ENCODE measurements at places on chromosomes 12 and 14.

GRCh38 chr14:91138511-91139359, 24.9 kb downstream of the DGLUCY start:
- no peak for DNase-seq

GRCh38 chr14:56207626-56208292, 89.5 kb downstream of the PELI2 start:
- DNase-seq = no peak

- no peak for DNase-seq
These were observed 103.0 kb downstream of the VCPKMT start for GRCh38 chr14:50013198-50013918.

GRCh38 chr14:21202463-21203358, 46.8 kb upstream of the OR5AU1 start:
- DNase-seq = no peak

DNA sequence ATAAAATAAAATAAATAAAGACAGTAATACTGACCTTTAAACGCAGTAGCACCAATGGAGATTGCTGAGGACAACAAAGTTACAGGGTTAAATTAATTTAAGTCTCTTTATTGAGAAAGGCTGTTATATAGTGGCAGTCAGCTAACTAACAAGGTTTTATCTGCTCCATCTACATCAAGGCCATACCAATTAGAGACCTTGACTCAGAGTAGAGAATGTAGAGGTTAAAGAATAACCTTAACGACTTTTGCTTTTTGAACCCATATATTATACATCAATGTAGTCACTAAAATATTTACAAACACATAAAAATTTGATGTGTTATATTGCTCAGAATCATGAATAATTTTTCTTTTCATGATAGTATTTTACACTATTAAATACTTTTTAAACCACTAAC, 21.6 kb downstream of the OSBPL8 start:
- no peak for DNase-seq

- DNase-seq = peak; percentile 13
These were observed 338.3 kb downstream of the EMP1 start for GRCh38 chr12:13534645-13535398.

DNA sequence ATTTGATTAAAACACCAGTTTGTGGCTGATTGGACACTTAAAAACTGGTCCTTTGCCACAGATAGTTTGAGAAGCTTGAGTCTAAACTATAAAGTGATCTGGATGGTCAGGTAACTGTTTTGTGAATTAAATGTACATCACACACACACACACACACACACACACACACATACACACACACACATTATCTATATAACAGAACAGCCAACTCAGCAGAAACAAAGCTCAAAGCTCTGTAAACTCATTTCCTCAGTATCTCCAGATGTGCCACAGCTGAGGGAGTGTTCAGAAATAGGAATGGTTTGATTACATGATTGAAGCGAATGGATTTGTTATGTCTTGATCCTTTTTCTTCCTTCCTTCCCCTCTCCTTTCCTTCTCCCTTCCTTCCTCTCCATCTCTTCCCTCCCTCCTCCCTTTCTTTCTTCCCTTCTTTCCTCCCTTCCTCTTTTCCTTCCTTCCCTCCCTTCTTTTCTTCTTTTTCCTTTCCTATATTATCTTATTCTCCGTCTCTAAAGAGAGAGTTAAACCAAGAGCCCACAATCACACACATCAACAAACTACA, 100.3 kb downstream of the LLPH start:
- DNase-seq = no peak

GRCh38 chr14:55802986-55803872, 223.2 kb downstream of the KTN1 start:
- DNase-seq = no peak

DNA sequence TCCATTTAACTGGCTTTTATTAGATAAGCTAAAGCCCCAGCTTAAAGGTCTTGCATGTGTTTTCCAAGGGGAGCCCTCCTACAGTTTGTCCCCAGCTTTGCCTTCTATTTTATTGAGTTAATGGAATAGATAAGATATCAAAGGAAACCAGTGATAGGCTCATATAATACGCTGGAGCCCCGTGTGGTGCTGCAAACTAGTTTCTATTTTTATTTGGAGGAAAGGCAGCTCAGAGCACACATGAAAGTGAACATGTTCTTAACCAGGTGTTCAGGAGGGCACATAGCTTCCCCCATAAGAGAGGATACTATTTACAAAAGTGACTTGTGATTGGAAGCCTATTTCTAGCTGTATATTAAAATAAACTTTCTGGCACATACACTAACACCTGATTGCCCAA, 251.7 kb downstream of the PDZRN4 start:
- no peak for DNase-seq

- DNase-seq = no peak
These were observed 459.6 kb upstream of the RGS6 start for GRCh38 chr14:71472356-71473340.

DNA sequence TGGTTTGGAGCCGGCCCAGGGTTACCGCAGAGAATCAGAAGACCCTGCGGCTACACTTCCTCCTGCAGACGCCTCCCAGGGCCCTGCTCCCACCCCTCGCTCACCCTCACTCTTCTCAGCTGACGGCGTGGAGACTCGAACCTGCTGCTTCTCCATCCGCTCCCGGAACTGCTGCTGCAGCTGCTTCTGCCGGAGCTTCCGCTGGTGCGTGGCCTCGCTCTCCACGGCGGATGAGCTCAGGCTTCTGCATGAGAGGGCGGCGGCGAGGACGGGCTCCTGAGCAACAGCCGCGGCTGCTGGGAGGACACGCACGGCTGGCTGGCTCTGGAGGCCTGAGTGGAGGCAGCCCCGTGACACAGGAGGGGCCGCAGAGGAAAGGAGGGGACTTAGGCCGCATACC, 33.3 kb downstream of the RAD52 start:
- DNase-seq = no peak

DNA sequence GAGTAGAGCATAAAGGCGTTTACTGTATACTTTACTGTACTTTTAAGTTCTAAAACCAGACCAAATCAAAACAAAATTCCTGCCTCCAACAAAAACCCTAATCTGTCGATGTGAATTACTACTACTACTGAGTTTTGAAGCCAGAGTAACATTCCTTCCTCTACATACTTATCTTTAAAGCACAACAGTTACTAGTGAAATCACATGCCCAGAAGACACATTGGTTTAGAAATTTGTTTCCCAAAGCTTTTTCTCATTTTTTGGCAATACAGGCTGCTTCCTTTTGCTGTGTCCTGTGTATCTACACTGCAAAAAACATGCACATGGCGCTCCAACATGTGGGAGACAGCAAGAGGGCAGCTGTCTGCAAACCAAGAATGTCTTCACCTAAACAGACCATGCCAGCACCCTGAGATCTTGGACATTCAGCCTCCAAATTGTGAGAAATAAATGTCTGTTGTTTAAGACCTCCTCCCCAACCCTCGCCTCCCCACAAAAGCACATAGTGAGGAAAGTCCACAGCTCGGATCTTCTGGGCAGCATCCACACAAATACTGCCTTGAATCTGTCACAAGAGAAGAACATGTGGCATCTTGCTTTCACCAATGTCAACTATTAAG, 21.1 kb downstream of the SETD3 start:
- no peak for DNase-seq
